ENCODE measurements at places on chromosomes 3 and 15. TPM values are rescaled to one million over a fixed set of nuclear protein-coding genes. Genes with fewer than 3 reads are reported as not detected.

The PRTG gene
- 2.6 TPM for total RNA-seq

The BOC gene
- 6.7 TPM for total RNA-seq

The CELSR3 gene
- 1.2 TPM for total RNA-seq

The TRIM59 gene
- 0.55 TPM for total RNA-seq

The PLSCR5 gene
- not detected for total RNA-seq

The CMC1 gene
- total RNA-seq: 19.1 TPM

The TAGLN3 gene
- total RNA-seq: 12.1 TPM

The PIF1 gene
- 3.8 TPM for total RNA-seq

DNA sequence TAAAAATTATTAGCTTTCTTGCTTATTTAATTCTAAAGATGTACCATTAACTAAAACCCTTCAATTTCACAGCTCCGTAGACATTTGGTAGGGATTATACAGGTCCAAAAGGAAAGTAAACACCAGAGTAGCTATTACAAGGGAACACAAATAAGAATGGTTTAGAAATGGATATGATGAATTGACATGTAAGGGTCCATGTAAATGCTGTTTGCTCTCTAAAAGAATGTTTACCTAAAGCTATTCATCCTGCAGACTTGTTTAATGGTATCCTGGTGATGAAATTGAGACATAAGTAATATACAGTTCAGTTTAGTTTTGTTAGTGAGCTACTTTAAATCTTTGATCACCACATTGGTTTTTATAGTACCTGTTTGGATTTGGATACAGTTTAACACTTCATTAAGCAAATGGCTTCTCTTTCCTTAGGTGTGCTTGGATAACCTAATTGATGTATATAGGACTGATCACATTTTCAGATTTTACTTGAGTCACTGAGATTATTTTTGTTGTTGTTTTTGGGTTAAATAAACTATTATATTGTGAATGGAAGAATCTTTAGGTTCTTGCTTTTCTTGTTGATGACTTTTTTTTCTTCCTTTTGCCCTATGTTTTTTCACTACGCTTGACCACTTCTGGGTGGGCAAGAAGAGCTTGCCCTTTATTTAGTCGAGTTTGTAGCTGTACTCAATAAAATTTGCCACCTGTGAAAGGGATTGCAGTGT is 115.4 kb downstream of the TCF12 start:
- DNase-seq: no peak

DNA sequence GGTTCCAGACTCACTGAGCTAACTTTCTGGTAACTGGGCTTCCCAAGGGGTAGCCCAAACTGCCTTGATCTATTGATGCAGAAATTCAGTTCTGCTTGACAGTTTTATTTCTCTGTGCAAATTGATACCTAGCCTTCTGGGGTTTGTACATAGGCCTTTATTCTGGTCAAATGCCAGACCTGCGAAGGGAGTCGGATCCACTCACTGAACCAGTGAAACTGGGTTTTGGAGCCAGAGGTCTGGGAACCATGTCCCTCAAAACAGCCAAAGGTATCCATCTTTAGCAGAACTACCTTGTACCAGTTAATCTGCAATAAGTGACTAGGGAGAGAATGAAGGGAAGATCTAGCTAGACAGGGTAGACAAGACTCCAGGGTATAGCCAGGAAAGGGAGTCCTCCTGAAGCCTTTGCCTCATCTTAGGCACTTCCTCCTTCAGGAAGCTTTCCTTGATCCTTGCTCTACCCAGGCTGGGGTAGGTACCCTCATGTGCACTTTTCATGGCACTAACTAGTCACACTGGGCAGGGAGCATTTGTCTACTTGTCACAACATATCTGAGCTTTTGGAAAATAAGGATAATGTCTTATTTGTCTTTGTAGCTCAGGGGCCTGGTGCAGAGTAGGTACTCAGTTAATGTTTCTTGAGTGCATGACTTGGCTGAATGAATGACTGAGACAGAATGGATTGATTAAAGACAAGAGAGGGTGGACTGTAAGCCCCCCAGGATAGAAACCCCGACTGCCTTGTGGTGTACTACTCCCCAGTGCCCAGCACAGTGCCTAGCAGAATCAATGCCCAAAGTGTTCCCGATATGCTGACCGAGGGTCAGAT is 1.4 kb upstream of the SNX33 start:
- no peak for DNase-seq

DNA sequence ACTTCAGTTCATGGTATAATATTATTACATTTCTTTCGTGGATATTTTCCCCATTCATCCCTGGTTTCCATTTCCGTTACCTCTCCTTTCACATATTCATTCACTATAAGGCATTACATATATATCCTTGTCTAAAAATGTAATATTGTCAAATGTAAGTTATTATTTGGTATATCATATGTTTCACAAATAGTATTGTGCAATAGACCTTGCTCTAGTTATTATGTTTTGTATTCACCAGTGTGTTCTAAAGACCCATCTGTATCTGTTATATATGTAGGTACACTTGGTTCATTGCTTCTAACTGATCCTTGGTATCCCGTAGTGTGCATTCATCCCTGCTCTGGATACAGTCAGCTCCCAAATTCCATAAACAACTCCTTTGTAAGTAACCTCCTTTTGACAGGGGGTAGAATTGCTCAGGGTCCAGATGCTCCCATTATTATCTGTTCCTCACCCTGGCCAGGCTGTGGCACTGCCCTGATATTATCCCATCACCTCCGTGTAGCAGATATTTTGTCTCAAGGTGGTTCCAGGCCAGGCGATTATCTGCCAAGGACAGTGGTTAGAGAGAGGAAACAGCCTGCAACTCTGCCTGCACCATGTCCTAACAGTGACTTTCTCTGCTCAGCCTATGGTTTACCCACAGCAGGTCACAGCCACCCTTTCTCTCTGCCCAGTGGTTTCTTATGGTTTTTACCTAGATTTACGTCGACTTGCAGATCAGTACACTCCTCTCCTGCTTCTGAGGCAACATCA is 29.2 kb downstream of the PAQR9 start:
- DNase-seq: no peak

- no peak for DNase-seq
Measured at GRCh38 chr15:58361273-58361759, 70.5 kb upstream of the LIPC start.

DNA sequence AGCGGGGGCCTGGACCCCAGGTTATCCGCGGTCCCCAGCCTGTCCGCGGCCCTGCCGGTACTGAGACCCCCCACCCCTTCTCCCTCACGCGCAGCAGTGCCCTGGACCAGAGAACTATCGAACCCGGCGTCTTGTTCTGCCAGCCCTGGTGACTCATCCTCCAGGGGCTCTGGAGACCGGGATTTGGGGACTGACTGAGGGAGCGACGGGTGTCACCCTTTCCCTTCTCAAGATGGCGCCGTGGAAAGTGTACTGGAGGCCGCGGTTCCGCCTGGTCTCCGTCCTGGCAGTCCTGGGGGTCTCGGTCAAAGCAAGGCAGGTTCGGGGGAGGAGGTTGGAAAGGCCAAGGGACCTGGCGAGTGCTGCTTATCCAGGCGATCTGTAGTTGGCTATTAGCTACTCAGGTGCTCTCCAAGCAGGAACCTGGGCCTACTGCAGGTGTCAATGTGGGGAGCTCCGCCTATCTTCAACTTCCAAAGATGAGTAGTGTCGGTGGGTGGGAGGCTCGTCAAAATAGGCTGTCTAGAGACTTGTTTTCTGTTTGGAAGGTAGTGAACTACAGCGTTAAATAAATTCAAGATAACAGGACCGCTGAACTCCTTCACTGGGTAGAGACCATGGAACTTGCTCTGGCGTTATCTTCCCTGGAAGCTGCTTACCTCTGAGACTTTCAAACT is 790 bp downstream of the RAB5A start:
- peak; percentile 65 for DNase-seq

DNA sequence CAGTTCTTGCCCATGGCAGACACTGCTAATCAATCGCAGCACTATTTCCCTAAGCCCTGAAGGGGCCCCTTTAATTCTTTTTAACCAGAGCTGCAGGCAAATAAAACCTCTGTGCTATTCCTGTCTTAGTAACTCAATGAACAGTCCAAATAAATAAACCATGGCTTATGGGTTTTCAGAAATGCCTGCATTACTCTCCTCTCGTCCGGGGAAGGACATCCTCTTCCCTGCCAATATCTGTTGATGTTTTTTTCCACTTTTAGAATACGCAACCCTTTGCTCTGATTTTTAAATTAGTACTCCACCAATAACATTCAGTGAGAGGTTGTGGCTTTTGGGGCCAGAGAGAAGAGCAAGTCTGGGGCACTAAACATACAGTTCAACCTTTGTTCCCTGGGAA is 35.2 kb upstream of the PRICKLE2 start:
- no peak for DNase-seq

- DNase-seq: no peak
Measured at GRCh38 chr15:67444100-67444499, 76.8 kb upstream of the C15orf61 start.

DNA sequence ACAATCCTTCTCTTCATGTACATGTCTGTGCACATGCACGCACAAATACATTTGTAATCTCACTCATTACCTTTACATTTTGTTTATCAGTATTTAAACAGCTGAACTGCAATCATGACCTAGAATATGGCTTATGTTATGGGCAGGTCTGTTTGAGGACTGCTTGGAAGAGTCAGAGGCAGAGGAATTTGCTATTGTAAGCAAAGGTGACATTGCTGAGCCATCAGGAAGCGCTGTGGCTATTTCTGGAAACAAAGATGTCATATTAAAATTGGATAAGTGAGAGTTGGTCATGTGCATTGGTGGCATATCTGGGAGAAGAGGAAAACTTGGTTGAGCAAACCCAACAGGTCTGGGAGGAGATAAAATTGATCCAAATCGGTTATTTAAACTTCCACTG is 41.6 kb downstream of the USF3 start:
- DNase-seq: no peak

DNA sequence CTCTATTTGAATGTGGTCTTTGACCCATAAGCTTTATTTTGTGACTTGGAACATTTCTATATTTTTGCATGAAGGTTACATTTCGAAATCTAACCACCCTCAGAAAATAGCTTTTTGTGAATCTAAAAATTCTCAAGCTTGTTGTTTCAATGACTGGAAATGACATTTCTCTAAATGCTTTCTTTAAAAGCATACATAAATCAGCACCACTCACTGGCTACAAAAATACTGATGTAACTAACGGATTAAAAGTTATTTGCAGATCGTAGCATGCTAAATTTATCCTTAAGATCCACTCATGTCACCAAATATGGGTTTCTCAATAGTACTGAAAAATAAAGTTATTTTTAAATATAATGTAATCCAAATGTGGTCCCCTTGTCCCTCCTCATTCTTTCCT is 55.2 kb upstream of the ACAN start:
- no peak for DNase-seq

GRCh38 chr15:69532066-69532465 is 79.4 kb downstream of the RPLP1 start:
- DNase-seq: no peak

DNA sequence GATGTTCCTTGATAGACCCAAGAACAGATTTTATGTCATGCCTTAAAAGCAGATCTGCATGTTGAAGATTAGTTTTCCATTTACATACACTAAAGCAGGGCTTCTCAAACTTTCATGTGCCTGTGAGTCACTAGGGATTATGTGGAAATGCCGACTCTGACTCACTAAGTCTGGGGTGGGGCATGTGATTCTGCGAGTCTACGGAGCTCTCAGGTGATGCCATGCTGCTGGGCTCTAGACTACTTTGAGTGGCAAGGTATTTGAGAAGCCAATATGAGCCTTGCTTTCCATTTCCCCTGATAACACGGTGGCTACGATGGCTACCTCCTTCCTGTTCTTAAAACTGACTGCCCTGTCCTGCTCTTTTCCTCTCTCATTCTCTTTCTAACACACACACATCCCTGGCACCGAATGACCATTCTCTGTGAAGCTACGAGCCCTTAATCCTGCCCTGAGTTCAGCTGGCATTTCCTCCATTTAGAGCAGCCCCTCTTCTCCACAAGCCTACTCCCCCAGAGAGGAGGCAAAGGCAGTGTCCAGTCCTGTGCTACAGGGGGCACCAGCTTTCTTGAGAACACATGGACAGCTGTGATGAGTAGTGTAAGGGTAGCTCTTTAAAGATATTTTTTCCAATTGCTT is 39.7 kb upstream of the PYGO1 start:
- peak; percentile 82 for DNase-seq

DNA sequence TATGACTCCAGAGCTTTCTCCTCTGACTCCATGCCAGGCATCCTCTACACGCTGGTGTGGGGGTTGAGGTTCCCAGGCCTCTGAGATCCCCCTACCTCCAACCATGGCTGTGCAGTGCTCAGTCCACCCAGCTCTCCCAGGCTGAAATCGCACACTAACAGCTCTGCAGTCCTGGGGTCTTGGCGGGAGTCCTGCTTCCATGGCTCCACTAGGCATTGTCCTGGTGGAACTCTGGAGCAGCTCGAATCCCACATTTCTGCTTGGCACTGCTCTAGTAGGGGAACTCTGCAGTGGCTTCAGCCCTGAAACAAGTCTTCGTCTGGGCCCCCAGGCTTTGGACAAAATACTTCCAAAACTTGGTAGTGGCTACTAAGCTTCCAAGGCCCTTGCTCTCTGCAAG is 50.7 kb downstream of the ROPN1B start:
- DNase-seq: no peak

DNA sequence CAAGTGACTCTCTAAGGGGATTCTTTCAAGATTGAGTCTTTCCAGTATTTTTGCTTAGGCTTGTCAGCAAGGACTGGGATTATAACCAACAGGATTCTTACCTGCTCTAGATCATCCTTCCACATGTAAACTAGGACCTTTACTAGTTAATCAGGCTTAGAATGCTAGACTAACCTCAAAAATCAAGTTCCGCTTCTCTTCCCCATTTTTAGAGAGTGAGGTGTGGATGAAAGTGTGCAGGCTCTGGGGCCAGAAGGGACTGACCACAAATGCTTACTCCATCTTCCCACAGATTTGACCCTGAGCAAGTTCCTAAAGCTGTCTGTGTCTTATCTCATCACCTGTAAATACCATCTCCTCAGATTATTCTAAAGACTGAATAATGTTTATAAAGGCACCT is 89.5 kb upstream of the IL12A start:
- DNase-seq: no peak

DNA sequence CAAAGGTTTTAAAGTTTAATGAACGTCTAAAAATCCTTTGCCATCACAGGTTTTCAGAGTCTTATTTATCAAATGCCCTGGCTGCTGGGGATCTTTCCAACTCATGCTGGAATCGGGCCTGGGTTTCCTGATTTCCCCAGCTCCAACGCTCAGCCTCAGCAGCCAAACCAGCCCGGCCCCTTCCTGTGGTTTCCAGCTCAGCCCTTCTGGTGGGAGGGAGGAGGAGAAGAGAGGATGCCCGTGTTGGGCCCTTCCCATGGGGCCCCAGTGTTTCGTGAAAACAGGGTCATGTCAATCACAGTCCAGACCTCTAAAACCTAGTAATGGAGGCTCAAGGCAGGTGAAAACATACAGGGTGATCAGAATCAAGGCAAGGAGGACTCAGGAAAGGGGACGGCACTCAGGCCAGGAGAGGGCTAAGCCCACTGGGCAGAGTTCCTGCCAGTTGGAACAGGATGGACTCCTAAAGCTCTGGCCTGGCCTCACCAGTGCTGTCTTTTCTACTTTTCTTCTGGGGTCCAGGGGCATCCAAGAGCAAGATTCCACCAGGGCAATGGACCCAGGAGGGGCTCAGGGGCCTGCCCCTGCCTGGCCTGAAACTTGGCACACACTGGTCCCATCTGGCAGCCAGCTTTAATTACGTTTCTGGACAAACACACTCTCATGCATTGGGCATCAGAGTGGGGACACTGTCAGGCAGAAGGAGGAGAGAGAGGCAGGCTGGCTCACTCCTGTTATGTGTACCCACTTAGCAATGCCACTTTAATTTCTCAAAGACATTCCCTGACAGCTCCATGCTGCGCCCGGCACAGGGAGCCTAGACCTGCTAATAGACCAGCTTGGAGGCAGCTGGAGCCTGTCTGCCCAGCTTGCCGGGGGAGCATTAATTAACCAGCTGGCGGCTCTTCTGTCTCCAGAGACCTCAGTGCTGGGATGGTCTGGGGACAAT is 194.6 kb downstream of the FAM43A start:
- DNase-seq: no peak

Measured in adrenal gland (tissue), 19 donors.